A549 (cell line): ENCODE measurements at places on chromosomes 1 and 21.

DNA sequence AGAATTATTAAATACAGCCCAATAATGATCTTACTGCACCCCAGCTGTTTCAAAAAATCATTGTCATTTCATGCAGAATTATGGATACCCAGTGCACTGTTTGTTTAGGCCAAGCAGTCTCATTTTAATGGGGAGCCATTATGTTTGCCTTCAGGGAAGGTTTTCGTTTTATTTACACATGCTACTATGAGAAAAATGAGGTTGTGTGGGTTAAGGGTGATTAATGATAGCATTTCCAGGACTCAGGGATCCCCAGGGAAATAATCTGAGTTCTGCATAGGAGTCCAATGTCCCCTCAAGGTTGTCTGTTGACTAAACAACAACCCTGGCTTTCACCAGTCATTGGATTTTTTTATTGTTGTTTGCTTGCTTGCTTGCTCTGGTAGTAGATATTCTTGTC lies 71.0 kb upstream of the ZP4 start:
- no peak for DNase-seq

DNA sequence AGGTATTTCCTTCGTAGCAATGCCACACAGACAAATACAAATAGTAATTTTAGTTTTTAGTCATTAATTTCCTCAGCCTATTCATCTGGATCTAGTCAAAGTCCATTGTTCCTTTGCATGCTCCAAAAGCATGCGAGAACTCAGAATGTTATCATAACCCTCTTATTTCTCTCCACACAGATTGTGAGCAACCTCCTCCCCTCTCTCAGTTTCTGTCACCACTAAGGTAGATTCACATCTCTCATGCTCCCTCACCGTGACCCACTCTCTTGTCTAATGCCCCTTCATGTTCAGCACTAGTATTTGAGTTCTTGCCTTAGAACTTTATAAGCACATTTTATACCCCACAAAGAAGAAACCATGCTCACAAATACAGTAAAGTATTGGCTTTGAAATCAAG lies 582.4 kb downstream of the PLA2G4A start:
- DNase-seq, result no peak

GRCh38 chr1:33030575-33030974 lies 6.1 kb downstream of the AK2 start:
- no peak for DNase-seq

- DNase-seq, result no peak
Measured at GRCh38 chr1:48003741-48004531, 6.8 kb upstream of the TRABD2B start.

DNA sequence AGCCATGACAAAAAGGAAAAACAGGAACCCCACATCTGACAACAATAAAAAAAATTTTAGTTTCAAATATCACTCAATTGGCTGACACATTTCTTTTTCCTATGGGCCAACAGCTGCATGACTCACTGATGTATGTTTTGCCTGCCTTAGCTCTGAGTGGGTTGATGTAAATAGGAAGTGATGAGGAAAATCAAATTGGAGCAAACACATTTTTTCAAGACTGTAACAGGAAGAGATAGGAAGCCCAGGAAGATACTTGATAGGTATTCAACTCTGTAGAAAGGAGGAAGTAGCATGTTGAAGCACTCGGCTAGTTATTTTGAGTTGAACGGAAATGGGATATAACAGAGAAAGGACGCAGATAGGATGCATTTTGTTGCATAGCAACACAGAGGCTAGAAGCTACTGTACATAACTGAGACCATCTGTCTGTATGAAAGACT lies 168.0 kb upstream of the NR5A2 start:
- DNase-seq, result peak; percentile 71

- no peak for DNase-seq
Measured at GRCh38 chr1:147077523-147077922, 94.7 kb downstream of the PRKAB2 start.

DNA sequence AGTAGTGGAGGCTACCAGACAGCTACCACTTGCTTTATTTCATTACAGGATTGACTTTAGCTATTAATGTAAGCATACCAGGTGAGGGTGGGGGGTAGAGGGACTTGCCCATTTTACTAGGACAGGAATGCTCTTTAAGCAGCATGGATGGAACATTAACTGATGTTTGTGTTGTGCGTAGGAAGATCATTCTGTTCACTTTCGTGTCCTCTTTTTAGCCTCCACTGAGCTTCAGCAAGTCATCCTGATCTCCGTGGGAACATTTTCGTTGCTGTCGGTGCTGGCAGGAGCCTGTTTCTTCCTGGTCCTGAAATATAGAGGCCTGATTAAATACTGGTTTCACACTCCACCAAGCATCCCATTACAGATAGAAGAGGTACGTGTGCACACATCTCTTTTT lies 29.3 kb downstream of the IFNGR2 start:
- no peak for DNase-seq

GRCh38 chr1:228507961-228508652 lies 20.9 kb downstream of the RNF187 start:
- no peak for DNase-seq

GRCh38 chr1:91123773-91124172 lies 101.9 kb upstream of the ZNF644 start:
- DNase-seq, result no peak

- no peak for DNase-seq
Measured at GRCh38 chr1:245730801-245731200, 576.0 kb downstream of the KIF26B start.
